Heart left ventricle (tissue), 16 donors: ENCODE measurements at places on chromosomes 12 and 14. TPM values are rescaled to one million over a fixed set of nuclear protein-coding genes. Genes with fewer than 3 reads are reported as not detected.

The ERH gene
- 111 TPM for polyA plus RNA-seq

The ADSS1 gene
- polyA plus RNA-seq: 64.7 TPM

The SSTR1 gene
- 0.23 TPM for polyA plus RNA-seq

The PTPN21 gene
- polyA plus RNA-seq: 12.2 TPM

GRCh38 chr12:10716704-10717315 lies 6.3 kb downstream of the YBX3 start:
- peaks cover 55% of the 10 kb centered on the region for H3K4me1 ChIP-seq
- no peaks in the 10 kb centered on the region for H3K27me3 ChIP-seq
- peak overlapping the region; percentile 25 for H3K4me3 ChIP-seq
- peak overlapping the region; percentile 98 for H3K27ac ChIP-seq
- peak; percentile 86 for DNase-seq
- peaks cover 50% of the 10 kb centered on the region for H3K36me3 ChIP-seq

DNA sequence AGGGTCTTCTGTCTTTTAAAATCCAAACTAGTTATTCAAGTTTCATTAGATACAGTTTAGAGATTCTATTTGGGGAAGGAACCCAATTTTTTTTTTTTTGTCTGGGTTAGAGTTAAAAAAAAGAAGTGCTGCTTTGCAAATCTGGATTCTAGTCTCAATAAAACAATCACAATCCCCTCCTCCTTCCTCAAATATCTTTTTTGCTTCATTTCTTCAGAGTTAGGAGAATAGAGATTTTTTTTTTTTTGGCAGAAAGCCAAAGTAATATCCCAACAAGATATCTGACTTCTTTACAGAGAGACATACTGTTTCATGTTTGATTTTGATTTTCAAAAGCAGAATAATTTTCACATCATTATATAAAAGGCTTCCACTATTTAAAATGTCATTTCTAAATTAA lies 201.9 kb downstream of the FOXN3 start:
- H3K4me3 ChIP-seq: no peak overlapping the region
- no peak for DNase-seq
- peaks cover 4% of the 10 kb centered on the region for H3K4me1 ChIP-seq
- H3K27ac ChIP-seq: no peak overlapping the region

DNA sequence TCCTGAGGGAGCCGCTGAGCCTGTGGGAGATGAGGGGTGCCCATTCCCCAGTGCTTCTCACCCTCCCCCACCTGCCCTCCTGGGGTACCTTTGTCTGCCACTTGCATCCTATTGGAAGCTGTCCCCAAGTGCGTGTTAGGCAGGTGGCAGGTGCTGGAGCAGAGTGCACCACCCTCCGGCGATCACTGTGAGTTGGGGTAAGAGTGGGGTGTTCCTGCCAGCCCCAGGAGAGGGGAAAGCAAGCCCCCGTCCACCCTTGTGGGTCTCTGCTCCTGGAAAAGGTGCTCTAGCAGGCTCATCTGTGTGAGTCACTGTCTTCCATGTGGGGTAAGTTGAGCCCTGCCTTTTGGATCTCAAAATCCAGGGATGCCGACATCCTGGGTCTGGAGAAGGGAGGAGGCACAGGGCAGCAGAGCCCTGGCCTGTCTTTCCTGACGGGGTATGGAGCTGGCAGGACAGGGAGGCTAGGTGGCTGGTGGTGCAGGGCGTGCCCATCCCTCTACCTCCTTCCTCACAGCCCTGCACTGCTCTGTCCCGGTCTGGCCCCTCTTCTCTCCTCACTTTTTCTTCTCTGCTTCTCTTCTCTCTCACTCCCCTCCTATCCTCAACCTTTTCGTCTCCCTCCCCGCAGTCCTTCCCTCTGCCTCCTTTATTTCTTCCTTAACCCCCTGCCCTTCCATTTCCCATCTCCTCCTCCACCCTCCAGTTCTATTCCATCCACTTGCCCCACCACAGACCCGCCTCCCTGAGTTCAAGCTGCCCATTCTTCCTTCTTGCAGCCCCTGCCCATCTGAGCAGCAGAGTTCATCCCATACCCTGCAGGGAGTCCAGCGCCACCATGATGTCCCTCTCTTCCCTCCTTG lies 20.1 kb upstream of the KRT7 start:
- peaks cover 6% of the 10 kb centered on the region for H3K4me1 ChIP-seq
- H3K27ac ChIP-seq: no peak overlapping the region
- no peak overlapping the region for H3K4me3 ChIP-seq
- no peaks in the 10 kb centered on the region for H3K27me3 ChIP-seq
- H3K36me3 ChIP-seq: no peaks in the 10 kb centered on the region

DNA sequence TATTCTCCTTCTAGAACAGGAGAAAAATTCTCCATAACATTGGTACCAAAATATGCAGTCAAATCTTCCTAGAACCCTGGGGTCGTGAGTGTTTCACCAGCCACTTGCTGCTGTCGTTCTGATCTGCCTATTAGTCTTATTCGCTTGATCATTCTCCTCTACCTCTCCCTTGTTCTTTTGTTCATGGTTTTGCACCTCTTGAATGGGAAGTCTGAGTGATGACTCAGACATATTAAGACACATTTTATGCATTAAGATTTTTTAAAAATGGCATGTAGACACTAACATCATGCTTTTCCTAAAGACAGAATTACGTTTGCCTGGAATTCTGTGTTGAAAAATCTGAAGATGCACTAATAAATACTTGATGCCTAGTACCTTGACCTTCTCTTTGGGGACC lies 159.2 kb upstream of the LRIG3 start:
- H3K4me3 ChIP-seq: no peak overlapping the region
- H3K27me3 ChIP-seq: no peaks in the 10 kb centered on the region
- H3K27ac ChIP-seq: no peak overlapping the region
- no peaks in the 10 kb centered on the region for H3K36me3 ChIP-seq

DNA sequence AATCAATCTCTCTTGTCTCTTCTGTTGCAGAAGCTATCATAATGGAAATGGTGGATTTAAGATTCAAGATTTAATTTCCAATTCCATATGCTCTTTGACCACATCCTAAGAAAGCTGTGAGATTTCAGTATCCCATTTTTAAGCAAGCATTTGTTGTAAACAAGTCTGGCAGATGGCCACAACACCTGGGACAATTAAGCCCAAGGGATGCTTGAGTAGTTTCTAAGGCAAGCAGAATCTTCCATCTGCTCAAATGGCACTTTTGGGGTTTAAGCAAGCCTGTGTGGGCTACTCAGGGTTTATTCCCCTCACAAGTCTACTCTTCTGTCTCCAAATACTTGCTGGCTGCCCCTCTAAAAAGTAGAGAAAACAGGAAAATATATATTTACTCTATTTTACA lies 304.7 kb upstream of the SYT1 start:
- H3K27me3 ChIP-seq: no peaks in the 10 kb centered on the region
- no peak overlapping the region for H3K27ac ChIP-seq
- no peaks in the 10 kb centered on the region for H3K36me3 ChIP-seq
- H3K4me1 ChIP-seq: no peaks in the 10 kb centered on the region

DNA sequence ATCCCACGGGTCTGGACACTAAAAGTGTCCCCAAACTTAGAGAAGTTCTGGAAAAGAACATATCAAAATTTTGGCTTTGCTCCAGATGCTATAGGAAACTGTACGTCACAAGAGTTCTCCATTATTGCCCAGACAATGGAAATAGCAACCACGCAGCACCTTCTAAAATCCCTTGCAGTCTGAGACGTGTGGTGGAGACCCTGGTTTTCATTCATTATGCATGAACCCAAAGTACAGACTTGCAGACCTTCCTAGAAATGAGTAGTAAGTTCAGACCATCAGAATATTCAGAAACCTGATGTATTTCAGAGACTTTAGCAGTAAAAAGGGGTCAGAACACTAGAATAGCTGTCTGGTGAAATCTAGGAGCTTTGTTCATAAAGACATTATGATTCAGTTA lies 50.0 kb upstream of the BCL2L14 start:
- no peaks in the 10 kb centered on the region for H3K36me3 ChIP-seq
- no peak overlapping the region for H3K4me3 ChIP-seq
- H3K4me1 ChIP-seq: no peaks in the 10 kb centered on the region
- no peak for DNase-seq

DNA sequence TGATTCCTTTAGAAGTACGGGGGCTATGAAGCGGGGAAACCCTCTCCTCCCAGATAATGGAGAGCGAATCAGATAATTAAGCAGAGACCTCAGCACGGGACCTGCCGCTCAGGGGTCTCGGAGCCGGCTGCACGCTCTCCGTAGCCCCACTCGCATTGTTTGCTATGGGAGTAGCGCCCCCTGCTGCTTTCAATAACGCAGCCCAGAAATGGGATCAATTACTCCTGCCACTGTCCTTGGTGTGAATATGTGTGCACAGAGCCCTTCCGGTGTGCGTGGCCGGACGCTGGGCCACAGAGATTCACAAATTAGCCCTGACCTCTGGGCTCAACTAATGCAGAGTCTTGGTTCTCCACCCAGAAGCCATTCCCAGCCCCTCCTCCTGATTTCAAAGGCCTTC lies 76.4 kb upstream of the TMEM132C start:
- H3K4me3 ChIP-seq: no peak overlapping the region
- no peak overlapping the region for H3K27ac ChIP-seq
- DNase-seq: no peak
- no peaks in the 10 kb centered on the region for H3K36me3 ChIP-seq
- peaks cover 3% of the 10 kb centered on the region for H3K27me3 ChIP-seq
